ENCODE measurements at places on chromosomes 7 and 10.
A peak's percentile ranks its signal among the peaks of the same experiment; 100 is the strongest.

DNA sequence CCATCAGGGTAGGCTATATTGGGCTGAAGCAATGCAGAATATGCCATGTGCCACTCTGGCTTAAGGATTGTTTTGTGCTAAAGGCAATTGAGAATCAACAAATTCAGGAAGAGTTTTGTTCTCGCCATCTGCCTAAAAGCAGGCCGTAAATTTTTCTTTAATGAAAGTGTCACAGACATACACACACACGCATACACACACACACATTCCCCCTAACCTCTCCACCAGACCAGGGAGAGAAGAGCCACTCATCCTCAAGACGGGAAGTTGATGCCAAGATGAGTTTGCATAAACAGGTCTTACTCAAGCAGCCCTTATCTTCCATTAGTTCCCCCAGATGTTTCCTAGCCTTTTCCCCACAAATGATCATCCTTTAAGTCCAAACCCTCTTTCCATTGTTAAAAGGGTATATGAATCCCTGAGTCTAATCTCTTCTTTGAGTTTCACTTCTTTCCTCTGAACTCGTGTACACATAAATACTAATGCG is 59.6 kb upstream of the TRIM24 start:
- DNase-seq = no peak

- DNase-seq = no peak
Measured at GRCh38 chr7:128954830-128955802, 17.4 kb downstream of the IRF5 start.

GRCh38 chr7:142412551-142413193 is 154.8 kb upstream of the PRSS58 start:
- peak; percentile 32 for DNase-seq

DNA sequence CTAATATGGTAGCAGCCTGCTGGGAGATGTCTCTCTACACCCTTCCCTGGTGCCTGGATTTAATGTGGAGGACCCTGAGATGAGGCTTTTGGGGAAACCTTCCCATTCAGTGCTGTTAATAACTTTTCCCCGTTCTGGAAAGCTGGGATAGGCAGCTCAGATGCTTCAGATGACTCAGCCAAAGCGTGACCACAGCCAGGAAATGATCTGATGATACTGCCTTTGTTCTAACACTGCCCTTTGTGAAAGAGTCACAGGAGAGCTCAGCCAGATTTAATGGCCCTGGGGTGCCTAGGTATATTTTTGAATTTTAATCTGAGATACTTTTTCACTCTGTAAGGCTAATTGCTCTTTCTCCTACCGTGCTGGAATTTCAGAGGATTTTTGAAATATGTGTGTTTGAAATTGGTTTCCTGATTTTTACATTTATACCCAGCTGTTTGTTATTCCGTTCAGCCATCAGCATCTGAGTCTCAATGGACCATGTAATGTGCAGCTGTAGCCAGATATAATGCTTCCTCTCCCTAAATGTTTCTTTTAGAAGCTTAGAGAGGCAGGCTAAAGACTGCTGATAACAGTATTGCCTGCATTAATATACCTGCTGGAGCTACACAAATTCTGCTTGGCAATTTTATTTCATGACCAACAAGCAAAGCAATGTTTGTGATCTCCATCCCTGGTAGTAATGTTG is 17.8 kb downstream of the CELF2 start:
- DNase-seq = peak; percentile 20

DNA sequence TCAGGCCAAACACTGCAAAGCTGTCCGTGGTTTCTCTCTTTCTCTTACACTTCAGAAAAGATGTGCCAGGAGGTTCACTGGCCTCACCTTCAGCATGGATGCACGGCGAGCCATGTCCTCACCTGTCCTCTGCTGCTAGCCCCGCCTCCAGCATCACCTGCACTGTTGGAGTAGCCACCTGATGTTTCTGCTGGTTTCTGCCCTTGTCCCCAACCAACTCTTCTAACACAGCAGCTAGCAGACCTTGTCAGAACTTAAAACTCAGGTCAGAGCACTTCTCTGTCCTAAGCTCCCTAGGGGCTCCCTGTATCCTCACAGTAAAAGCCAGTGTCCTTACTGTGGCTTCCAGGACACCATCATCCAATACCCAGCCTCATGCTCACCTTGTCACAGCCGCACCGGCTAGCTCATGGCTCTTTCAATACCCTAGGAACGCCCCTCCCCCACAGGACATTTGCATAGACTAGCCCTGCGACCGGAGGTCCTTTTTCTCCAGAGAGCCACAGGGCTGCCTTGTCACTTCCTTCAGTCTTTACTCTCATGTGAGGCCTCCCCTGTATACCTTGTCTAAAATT is 15.2 kb downstream of the PALD1 start:
- no peak for DNase-seq

GRCh38 chr7:33421429-33421828 is 292.1 kb downstream of the BBS9 start:
- DNase-seq = no peak

- no peak for DNase-seq
Measured at GRCh38 chr10:75033399-75034130, 77.9 kb upstream of the SAMD8 start.

- no peak for DNase-seq
Measured at GRCh38 chr10:128062881-128063563, 63.2 kb downstream of the MKI67 start.

DNA sequence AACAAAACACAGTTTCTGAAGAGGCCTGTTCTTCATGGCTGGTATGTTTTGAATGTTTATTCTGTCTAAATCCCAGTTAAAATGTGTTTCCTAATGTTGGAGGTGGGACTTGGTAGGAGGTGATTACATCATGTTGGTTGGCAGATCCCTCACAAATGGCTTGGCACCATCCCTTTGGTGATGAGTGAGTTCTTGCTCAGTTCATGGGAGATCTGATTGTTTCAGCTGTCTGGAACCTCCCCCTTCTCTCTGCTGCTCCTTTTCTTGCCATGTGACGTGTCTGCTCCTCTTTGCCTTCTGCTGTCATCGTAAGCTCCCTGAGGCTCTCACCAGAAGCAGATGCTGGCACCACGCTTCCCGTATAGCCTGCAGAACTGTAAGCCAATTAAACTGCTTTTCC is 383.6 kb upstream of the TPK1 start:
- no peak for DNase-seq

DNA sequence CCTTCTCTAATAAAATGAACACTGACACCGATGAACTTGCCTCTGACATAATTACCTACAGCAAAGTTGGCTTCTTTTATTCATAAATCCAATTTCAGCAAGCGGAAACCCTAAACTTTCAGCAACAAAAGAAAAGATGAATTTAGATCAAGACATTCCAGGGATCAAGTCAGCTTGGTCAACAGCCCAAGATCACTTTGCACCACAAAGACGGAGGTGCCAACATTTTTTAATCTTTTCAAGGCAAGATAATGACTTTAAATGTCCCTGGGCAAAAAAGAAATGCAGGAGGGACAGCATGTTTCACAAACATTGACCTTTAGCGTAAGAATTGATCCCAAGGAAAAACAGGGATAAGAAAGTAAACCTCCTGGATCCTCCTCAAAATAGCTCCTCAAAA is 636.9 kb downstream of the PARD3 start:
- no peak for DNase-seq

- no peak for DNase-seq
Measured at GRCh38 chr10:125455855-125456254, 227.1 kb downstream of the TEX36 start.

DNA sequence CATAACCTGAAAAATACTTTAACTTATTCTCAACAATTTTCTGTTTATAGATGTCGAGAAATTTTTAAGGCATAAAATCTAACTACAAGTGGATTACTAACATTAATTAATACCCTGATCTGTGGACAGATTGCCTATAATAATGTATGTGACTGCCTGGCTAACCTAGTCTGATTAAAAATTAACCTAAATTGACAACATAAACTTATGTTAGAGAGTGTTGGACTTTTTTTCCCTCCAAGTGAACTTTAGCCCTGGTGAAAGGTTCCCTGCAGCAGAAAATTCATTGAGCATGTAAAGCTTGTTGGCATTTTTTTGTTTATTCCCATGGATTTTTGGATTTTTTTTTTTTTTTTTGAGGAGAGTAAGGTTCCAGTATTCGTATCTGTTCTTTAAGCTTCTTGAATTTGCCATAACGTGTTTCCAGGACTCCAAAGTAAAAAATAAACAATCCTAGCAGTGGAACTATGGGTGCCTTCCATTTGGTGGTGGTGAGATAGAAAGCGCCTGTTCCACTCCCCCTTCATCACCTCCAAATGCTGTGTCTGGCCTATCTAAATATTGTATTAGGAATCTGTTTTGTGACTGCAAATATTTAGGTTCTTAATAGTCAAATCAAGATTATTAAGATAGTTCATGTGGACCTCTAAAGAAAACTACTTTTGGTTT is 36.1 kb downstream of the NET1 start:
- no peak for DNase-seq

- DNase-seq = no peak
Measured at GRCh38 chr10:74794531-74794930, 31.9 kb upstream of the KAT6B start.

GRCh38 chr10:8316284-8316683 is 261.8 kb downstream of the GATA3 start:
- DNase-seq = no peak

DNA sequence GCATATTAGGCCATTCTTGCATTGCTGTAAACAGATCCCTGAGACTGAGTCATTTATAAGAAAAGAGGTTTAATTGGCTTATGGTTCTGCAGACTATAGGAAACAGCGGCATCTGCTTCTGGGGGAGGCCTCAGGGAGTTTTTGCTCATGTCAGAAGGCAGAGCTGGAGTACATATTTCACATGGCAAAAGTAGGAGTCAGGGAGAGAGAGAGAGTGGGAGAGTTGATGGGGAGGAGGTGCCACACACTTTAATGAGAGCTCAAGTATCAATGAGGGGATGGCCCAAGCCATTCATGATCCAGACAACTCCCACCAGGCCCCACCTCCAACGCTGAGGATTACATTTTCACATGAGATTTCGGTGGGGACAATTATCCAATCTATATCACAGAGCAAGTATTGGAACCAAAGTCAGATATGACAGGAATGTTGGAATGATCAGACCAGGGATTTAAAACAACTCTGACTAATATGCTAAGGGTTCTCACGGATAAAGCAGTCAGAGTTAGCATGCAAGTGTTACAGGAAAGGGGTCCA is 795.3 kb upstream of the CELF2 start:
- DNase-seq = no peak

DNA sequence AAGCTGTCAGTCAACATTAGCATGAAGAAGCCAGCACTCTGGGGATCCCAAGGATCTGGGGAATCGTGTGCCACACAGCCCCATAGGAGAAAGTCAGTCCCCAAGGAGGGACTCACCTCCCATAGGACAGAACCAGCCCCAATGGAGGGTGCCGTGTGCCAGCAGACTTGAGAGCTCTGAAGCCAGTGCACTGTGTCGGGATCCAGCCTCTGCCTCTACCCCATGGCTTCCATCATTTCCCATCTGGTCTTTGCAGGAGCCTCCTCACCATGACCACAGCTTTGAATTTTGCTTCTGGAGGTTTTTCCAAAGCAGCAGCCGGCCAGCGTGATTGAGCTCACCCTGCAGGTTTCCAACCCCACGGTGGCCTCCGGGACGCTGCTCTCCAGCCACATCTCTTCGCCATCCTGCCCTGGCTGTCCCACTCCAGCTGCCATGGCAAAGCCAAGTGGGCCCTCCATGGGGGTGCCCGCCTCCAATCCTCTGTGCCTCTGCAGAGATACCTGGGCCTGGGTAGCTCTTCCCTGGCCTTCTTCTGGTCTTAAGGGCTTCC is 171.8 kb upstream of the SHH start:
- no peak for DNase-seq

DNA sequence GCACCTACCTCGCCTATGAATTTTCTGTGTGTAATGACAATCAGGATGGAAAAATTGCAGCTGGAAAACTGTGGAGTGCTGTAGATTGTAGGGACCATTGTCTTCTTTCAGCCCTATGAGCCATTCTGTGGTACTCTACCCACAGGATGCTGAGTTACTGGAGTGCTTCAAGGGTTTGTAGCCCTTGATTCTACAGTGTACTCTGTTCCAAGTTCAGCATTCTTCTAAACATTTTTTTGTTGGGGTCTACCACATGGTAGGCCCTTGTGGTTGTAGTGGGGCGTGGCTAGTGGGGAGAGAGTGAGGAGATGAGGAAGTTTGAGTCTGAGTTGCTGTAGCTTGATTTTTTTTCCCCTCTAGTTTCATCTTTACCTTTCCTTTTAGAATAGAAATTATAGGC is 33.5 kb downstream of the REEP3 start:
- peak; percentile 74 for DNase-seq

GRCh38 chr10:34184939-34185386 is 630.1 kb downstream of the PARD3 start:
- no peak for DNase-seq

GRCh38 chr7:140069298-140069949 is 6.7 kb upstream of the PARP12 start:
- DNase-seq = no peak

DNA sequence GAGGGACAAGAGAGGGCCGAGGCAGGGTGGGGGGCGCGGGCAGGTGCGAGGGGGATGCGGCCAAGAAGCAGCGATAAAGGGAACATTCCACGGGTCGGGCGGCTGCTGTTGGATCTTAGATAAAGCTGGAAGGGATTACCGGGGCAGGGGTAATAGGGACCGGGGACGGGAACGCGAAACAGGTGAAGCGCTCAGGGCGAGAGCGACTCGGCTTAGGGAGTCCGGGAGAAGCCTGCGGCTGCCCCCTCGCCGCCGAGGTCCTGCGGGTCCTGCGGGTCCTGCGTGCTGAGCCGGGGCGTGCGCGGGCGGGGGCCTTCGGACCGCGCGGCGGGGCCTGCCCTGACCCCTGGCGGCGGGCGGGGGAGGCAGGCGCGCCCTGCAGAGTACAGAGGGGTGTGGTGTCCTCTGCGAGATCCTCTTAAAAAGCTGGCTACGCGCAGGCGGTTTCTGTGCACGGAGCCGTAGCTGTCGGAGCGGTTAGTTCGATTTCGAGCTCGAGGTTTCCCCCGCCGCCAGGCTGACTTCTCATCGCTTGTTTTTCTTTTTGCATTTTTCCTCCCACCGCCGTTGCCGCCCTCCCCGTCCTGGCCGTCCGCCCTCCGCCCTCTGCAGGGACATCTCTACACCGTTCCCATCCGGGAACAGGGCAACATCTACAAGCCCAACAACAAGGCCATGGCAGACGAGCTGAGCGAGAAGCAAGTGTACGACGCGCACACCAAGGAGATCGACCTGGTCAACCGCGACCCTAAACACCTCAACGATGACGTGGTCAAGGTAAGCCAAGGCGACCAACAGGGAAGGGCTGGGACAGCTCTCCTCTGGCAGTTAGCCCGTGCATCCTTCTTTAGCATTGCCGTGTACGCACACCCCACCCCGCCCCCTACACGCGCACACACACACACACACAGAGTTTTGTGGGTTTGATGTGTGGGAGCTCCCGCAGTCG is 1.4 kb downstream of the CAV1 start:
- DNase-seq = no peak

GRCh38 chr7:23972057-23972456 is 262.0 kb downstream of the STK31 start:
- no peak for DNase-seq

DNA sequence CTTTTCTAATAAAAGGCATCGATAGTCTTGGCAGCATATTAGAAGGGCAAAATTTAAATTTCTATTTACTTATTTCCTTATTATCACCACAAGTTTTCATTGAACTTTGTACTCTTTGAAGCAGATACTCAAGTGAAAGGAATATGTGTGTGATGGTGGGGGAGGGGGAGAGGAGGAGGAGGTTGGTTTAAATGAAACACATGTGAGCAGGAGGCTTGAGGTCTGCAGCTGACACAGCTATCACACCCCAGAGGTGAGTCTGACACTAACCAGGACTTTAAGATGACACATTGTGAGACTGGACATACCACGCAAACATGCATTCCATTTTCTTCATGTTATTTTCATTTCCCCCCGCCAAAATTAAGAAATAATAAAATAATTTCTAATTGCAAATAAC is 63.3 kb downstream of the CTTNBP2 start:
- no peak for DNase-seq

GRCh38 chr10:61323726-61324125 is 129.5 kb downstream of the TMEM26 start:
- no peak for DNase-seq
